ENCODE measurements at places on chromosomes 13 and 19.

GRCh38 chr19:52592301-52592700 lies 22.2 kb downstream of the ZNF701 start:
- no peak overlapping the region for H3K27ac ChIP-seq
- H3K36me3 ChIP-seq = peaks cover 85% of the 10 kb centered on the region
- H3K4me1 ChIP-seq = no peaks in the 10 kb centered on the region
- H3K27me3 ChIP-seq = no peaks in the 10 kb centered on the region
- H3K4me3 ChIP-seq = no peak overlapping the region

DNA sequence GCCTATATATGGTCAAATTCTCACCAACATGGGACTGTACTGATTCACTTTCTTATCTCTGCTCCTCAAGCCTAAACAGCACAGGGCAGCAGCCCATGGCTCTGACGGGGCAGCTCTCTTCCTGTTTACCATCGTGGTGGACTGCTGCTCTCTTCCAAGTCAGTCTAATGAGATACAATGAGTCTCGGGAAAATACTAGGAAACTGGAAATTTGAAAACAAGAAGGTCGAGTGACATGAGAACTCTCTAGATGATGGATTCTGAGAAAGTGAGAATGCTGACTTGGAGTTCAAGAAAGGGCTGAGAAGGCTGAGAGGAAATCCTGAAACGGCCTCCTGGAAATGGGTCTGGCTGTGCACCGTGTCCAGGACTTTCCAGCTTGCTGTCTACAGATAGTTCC lies 122.8 kb upstream of the ARGLU1 start:
- DNase-seq = no peak
- H3K4me1 ChIP-seq = no peaks in the 10 kb centered on the region
- no peaks in the 10 kb centered on the region for H3K27me3 ChIP-seq
- H3K4me3 ChIP-seq = no peak overlapping the region
- no peaks in the 10 kb centered on the region for H3K36me3 ChIP-seq

- no peak overlapping the region for H3K27ac ChIP-seq
- peaks cover 3% of the 10 kb centered on the region for H3K4me1 ChIP-seq
- H3K36me3 ChIP-seq = peaks cover 5% of the 10 kb centered on the region
- H3K4me3 ChIP-seq = no peak overlapping the region
- peaks cover 24% of the 10 kb centered on the region for H3K27me3 ChIP-seq
These were observed 1.1 kb downstream of the TM6SF2 start for GRCh38 chr19:19271828-19272599.

- H3K4me3 ChIP-seq = no peak overlapping the region
- H3K36me3 ChIP-seq = peaks cover 65% of the 10 kb centered on the region
- no peaks in the 10 kb centered on the region for H3K27me3 ChIP-seq
- DNase-seq = no peak
- H3K4me1 ChIP-seq = peaks cover 77% of the 10 kb centered on the region
These were observed 8.6 kb downstream of the CALM3 start for GRCh38 chr19:46609511-46610412.

DNA sequence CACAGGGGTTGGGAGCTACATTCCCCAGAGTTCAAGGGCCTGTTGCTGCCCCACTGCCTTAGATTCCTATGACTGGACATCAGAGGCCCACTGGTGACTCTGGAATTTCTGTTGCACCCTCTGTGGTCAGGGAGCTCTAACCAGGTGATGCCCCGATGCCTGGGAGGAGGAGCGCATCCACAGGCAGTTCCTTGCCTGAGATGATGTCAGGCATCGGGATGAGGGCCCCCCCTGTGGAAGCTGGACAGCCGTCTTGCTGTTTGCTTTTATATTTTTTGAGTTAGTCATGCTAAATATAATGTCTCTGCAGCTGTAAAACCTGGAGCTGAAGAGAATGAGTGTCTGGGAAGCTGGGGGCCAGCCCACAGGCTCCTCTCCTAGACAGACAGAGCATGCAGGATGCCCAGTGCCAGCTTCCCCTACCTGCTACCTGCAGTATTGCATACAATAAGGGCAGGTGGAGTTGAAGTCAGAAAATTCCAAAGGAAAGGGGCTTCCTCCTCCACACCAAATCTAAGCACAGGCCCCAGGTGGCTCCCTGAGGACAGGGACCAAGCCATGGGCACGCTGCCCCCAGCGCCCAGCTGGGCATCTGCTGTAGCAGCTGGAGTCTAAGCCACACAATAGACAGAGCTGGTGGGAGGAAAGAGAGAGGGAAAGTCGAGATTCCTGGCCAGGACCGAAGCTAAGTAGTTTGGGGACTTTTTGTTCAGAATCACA lies 16.2 kb downstream of the COL4A2 start:
- no peaks in the 10 kb centered on the region for H3K36me3 ChIP-seq
- no peak overlapping the region for H3K4me3 ChIP-seq
- no peak overlapping the region for H3K27ac ChIP-seq
- H3K4me1 ChIP-seq = peaks cover 6% of the 10 kb centered on the region
- no peak for DNase-seq
- peaks cover 27% of the 10 kb centered on the region for H3K27me3 ChIP-seq

GRCh38 chr19:46885411-46885810 lies 24.6 kb downstream of the ARHGAP35 start:
- H3K36me3 ChIP-seq = no peaks in the 10 kb centered on the region
- H3K4me3 ChIP-seq = no peak overlapping the region
- peaks cover 3% of the 10 kb centered on the region for H3K4me1 ChIP-seq
- no peaks in the 10 kb centered on the region for H3K27me3 ChIP-seq
- no peak for DNase-seq

DNA sequence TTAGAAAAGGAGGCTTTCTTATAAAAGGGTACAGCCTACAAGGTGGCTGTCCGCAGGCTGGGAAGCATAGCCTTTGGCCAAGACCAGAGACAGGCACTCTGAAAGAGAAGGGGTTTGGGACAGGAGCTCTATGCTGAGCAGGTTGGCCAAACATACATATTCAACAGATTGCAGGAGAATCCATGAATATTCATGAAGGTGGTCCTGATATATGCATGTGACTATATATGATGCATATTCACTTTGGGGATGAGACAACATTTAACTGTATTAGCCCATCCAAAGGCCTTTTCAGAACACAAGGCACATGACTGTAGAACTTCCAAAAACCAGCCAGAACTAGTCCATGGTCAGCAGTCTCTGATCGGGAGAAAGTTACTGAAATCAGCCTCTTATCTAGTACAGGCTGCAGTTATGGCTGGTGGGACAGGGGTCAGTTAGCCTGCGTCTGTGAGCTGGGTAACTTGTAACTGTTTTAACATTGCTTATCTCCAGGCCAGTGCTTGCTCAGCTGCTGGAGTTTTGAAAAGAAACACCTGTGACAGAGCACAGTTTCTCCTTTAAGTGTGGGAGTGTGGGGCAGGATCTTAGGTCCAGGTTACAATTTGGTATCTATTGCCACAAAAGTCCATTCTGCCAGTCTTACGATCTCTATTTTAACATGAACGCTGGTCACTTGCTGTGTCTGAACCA lies 924.2 kb downstream of the UQCRFS1 start:
- no peak overlapping the region for H3K4me3 ChIP-seq
- H3K27ac ChIP-seq = no peak overlapping the region
- H3K4me1 ChIP-seq = no peaks in the 10 kb centered on the region

DNA sequence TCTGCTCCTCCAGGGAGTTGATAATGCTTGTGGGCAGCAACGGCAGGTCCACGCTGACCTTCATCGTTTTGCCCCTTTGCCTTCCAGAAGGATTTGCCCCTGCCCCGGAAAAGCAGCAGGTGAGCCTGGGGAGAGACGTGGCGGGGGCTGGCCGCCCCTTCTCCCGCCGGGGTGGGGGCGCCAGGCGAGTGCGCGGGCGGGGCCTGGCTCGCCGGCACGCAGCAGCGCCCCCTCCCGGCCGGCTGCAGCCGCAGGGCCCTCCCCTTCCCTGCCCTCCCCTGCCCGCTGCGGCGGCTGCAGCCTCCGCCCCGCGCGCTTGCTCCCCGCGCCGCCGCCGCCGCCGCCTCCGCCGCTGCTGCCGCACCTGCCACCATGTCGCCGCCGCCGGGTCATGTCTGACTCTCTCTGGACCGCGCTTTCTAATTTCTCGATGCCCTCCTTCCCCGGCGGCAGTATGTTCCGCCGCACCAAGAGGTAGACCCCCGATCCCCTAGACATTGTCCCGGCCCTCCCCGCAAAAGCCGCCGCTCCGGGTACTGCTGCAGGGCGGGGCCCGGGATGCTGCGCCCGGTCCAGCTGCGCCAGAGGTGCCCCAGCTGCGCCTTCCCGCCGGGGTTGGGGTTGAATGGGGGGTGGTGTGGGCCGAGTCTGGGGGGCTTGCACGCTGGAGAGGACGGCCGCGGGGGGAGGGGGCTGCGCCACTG lies at the start of gene MAST1:
TSS of gene MAST1 (plus strand) at position 334 of the 704 bp plus-strand sequence. CDS start at position 392, 58 bp downstream.
- H3K36me3 ChIP-seq = no peaks in the 10 kb centered on the region
- no peak within 1 kb of the TSS for H3K27ac ChIP-seq
- H3K4me3 ChIP-seq = peak within 1 kb of the TSS; percentile 26
- peaks cover 27% of the 10 kb centered on the region for H3K4me1 ChIP-seq
- peak; percentile 64 for DNase-seq
- H3K27me3 ChIP-seq = peaks cover 74% of the 10 kb centered on the region

DNA sequence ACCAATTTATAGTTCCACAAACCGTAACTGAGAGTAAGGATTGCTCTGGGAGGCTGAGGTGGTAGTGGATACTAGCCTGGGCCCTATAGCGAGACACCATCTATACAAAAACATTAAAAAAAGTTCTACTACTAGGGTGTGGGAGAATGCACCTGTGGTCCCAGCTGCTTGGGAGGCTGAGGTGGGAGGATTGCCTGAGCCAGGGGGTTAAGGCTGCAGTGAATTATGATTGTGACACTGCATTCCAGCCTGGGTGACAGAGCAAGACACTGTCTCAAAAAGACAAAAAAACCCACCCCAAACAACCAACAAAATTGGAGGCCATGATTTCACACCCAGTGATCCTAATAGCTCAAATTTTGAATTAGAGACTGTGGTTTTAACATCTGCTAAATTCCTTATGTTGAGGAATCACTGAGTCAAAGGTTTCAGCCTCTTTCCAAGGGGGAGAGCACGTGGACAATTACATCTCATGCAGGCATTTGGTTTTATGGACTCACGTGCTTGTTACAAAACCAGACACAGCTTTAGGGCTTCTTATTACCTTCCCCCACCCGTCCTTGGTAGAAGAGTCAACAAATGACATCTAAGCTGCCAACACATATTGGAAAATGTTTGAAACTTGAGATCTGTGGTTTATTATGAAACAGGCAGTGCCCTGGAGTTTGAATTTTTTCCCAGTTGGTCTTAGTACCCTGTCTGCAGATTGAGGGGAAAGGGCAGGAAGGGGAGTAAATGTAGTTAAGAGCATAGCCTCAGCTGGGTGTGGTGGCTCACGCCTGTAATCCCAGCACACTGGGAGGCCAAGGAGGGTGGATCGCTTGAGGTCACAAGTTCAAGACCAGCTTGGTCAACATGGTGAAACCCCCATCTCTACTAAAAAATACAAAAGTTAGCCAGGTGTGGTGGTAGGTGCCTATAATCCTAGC lies 18.5 kb downstream of the CYP2A6 start:
- no peak overlapping the region for H3K4me3 ChIP-seq
- H3K27me3 ChIP-seq = no peaks in the 10 kb centered on the region
- no peak overlapping the region for H3K27ac ChIP-seq
- peaks cover 19% of the 10 kb centered on the region for H3K4me1 ChIP-seq

- no peak for DNase-seq
- H3K4me1 ChIP-seq = no peaks in the 10 kb centered on the region
- H3K36me3 ChIP-seq = no peaks in the 10 kb centered on the region
- no peak overlapping the region for H3K4me3 ChIP-seq
- H3K27me3 ChIP-seq = peaks cover 2% of the 10 kb centered on the region
These were observed 127.7 kb upstream of the EDNRB start for GRCh38 chr13:78046331-78046730.

DNA sequence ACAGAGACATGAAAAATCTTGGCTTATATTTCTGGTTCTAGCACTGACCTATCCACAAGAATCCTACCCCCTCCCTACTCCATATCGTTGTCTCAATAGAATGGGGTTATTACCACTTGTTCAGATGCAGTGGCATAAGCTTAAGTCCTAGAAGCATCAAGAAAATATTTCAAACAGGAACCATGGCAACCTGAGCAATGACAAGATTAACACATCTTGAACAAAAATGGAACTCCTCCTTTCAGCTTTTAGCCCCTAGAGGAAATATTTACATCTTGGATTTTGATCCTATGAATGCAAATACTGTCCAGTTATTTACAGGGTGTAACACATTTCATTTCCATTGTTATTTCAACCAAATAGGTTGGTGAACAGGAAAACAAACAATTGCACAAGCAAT lies 46.1 kb upstream of the TSC22D1 start:
- no peak for DNase-seq
- H3K4me3 ChIP-seq = no peak overlapping the region
- H3K36me3 ChIP-seq = no peaks in the 10 kb centered on the region
- H3K4me1 ChIP-seq = no peaks in the 10 kb centered on the region

DNA sequence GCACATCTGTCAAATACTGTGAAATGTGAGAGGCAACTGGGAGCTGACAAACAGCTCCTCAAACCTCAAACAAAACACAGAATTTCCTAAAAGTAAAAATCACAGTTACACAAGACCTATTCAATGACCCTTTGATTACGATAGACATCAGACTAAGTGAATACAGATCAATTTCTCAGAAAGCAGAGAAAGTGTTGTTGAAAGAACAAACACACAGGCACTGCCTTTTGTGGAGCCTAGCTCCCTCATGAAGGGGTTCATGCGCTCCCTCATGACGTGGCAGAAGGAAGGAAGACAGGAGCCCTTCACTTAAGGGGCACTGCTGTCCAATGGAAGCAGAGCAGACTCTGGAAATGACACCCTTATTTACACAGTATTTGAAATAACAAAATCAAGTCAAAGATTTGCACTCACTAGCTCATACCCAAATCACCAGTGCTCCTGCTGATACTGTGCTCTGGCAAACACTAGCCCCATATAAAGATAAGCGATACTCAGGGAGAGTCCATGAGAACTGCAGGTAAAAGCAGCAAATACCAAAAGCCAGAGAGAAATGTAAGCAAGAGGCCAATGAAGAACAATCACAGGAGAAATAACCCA lies 144.9 kb downstream of the KLF12 start:
- no peak for DNase-seq
- no peaks in the 10 kb centered on the region for H3K27me3 ChIP-seq
- H3K27ac ChIP-seq = no peak overlapping the region
- peaks cover 36% of the 10 kb centered on the region for H3K4me1 ChIP-seq
